GM03348 (cell line): ENCODE measurements at places on chromosomes 1 and 21.

GRCh38 chr1:234362558-234362957 is 10.7 kb upstream of the COA6 start:
- no peak for DNase-seq

DNA sequence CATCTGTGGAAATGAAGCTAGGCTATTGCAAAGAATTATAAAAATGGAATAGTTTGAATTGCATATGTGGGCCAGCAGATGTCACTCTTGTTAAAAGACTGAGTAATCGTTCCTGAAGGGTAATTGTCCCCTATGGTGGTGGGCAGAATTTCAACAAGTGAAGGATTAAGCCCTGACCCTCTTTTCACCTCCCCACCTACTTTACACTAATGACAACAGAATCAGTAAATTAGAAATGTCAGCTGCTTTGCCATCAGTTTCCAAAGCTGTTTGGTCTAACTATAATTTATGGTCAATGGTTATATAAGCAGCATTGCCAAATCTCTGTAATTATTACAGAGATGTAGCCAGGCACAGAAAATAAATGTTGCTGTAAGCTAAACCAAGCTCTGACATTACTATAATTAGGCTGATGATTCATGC is 898.6 kb downstream of the AMY1C start:
- DNase-seq = peak; percentile 14

DNA sequence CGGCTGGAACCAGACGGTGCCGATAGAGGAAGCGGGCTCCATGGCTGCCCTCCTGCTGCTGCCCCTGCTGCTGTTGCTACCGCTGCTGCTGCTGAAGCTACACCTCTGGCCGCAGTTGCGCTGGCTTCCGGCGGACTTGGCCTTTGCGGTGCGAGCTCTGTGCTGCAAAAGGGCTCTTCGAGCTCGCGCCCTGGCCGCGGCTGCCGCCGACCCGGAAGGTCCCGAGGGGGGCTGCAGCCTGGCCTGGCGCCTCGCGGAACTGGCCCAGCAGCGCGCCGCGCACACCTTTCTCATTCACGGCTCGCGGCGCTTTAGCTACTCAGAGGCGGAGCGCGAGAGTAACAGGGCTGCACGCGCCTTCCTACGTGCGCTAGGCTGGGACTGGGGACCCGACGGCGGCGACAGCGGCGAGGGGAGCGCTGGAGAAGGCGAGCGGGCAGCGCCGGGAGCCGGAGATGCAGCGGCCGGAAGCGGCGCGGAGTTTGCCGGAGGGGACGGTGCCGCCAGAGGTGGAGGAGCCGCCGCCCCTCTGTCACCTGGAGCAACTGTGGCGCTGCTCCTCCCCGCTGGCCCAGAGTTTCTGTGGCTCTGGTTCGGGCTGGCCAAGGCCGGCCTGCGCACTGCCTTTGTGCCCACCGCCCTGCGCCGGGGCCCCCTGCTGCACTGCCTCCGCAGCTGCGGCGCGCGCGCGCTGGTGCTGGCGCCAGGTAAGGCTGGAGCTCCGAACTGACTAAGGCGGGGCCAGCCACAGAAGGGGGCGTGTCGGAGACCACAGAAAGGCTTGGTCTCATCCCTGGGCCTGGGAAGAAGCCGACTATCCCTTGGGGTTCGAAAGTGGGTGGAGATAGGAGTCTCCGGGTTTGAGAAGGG is 486 bp downstream of the SLC27A3 start:
- DNase-seq = peak; percentile 50

DNA sequence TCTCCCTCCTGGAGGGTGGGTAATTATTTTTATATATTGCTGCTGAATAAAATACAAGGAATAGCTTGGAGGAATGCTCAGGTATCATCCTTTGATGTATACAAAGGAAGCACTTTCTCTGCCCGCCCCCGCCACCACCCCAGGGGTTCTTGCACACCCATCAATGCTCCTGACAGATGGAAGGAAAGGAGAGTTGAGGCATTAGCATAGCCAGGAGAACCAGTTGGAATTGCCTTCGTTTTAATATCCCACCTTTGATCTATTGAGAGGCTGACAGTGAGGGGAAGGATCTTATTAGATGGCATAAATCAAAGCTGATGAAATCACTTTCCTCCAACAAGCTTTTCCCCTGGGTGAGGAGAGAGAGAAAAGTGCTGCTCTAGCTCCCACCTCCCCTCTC is 71.1 kb downstream of the LGR6 start:
- DNase-seq = no peak

DNA sequence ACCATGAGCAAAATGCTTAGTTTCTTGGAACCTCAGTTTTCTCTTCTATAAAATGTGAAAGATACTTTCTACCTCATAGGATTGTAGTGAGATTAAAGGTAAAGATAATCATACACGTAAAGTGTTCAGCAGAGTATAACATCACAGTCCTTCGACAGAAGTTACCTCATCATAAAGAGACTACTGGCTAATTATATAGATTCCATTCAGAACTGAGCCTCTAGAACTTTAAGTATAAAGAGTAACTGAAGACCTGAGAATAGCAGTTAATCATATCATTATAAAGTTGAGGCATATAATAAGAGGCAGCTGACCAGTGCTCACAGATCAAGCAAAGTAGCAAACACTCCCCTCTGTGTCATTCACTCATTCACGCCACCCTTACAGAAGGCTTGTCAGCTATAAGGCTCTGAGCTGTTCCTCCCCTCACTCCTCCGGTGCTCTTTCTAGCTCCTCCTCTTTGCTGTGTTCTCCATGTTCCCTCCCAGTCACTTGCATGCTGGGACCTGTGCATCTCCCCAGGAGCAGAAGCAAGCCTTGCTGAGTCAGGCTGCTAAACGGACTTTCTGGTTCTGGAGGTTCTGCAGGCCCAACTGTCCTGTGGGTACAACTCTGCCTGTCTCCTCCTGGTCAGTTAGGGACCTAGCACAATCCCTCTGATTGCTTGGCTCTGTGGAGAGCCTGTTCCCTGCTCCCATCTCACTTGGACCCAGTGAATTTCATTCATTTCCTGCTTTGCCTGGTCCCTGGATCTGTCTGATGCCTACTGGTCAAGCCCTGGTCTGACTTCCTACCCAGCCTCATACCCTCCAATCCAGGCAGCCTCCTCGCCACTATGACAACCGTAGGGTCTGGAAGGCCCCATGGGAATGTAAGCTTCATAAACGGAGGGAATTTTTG is 28.3 kb upstream of the LY9 start:
- DNase-seq = no peak

GRCh38 chr1:58884706-58885661 is 101.1 kb upstream of the JUN start:
- DNase-seq = no peak

GRCh38 chr1:230158415-230159291 is 91.6 kb downstream of the GALNT2 start:
- no peak for DNase-seq
